ENCODE measurements at places on chromosomes 2 and 18.

DNA sequence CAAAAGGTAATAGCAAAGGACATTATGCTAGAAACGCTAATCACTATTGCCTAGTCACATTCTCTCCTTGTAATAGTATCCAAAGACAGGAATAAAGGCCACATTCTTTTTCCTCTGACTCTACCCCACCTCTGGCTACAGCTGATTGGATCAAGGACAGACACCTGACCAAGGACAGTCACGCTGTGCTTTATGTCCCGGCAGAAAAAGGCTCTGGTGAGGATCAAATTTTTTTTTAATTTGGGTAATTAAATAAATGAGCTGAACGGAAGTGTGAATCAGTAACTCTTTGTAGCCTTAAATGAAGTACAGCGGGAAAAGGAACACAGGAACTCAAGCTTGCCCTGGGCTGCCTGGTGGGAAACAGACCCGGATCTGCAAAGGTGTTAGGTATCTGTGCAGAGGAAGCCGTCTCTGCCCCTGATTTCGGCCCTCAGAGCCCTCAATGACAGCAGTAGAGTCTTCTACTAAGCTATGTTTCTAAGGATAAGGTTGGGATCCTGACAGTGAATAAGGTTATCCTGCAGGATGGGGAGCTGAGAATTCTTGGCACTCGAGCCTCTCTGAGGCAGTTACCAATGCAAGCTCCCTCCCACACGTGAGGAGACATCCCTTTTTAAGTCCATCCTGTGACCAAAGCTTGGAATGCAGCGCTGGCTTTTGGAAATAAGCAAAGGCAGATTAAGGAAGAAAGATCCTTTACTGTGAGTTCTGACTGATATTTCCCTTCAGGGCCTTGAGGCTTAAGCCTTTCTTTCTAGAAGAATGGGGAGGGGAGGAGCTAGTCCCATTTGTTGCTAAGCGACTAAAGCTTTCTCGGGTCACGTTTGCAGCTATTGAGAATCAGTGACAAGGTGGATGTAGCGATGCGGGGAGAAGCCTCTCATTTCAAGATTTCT, 37.8 kb upstream of the IKZF2 start:
- DNase-seq, result no peak

- DNase-seq, result no peak
These were observed 203.4 kb downstream of the CTNNA2 start for GRCh38 chr2:79716266-79716665.

- DNase-seq, result no peak
These were observed 298.1 kb downstream of the TGIF1 start for GRCh38 chr18:3748086-3748485.

DNA sequence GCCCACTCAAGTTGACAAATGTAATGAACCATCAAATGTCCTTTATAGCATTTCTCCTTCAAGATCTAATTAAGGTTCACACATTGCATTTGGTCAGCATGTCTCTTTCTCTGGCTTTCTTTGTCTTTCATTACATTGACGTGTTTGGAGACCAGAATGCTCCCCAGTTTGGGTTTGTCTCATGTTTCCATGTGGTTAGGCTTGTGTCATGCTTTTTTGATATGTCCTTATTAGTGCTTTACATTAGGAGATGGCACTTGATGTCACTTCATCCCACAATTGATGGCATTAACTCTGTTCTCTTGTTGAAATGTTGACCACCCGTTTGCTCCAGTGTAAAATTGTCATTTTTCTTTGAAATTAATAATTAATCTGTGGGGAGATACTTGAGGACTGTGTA, 165.8 kb downstream of the AKAIN1 start:
- DNase-seq, result no peak

DNA sequence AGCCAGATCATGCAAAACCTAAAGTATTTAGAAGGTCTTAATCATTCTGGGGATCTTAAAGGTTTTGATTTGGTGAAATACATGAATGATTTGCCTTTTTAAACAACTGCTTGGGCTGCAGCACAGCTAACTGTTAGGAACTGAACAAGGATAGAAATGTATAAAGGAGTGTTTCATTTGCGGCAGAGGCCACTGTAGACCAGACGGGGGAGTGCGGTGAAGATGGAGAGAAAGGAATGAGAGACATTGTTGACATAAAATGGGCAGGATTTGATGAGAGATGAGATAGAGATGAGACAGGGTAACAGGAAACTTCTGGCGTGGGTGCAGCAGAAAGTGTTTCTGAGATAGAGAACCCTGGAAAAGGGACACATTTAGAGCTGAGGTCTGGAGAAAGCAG, 308.1 kb downstream of the TMX3 start:
- DNase-seq, result no peak

GRCh38 chr18:79870301-79871025, 72.7 kb downstream of the KCNG2 start:
- DNase-seq, result no peak

DNA sequence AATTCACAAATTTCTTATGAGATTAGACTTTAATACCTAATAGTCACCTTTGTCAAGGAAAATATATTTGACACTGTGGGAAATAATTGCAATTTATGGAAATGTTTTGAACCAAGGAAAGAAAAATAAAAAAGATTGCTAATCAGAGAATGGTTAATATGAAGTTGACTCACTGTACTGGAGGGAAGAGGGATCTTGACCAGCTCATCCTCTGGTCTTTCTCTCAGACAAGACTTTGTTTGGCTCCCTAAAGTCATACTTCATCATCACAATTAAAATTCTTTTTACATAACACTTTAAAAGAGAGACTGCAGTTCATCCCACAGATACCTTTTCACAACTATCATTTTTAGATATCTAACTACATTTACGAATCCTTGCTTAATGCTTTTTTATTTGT, 538.5 kb upstream of the ZEB2 start:
- no peak for DNase-seq

GRCh38 chr18:23635283-23636070, 27.2 kb downstream of the ANKRD29 start:
- DNase-seq, result no peak

GRCh38 chr2:240139666-240140393, 628 bp downstream of the OTOS start:
- no peak for DNase-seq

GRCh38 chr2:37688771-37689468, 17.5 kb upstream of the CDC42EP3 start:
- no peak for DNase-seq

DNA sequence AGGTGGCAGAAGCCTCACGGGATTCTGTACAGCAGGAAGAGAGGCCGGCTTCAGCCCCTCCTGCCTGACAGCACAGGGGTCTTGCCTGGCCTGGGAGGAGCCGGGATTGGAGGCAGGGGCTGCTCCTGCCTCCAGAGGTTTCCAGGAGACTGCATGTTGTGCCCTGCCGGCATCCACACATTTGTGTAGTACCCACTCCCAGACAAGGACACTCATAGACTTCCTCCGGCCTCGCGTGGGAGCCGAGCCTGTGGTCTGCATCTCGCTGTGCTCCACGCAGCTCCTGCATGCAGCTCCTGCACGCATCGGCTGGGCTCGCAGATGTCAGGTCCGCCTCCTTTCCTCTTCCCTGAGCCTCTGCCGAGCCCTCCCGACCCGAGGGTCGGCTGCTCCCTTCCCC, 34.7 kb downstream of the TPO start:
- DNase-seq, result no peak

DNA sequence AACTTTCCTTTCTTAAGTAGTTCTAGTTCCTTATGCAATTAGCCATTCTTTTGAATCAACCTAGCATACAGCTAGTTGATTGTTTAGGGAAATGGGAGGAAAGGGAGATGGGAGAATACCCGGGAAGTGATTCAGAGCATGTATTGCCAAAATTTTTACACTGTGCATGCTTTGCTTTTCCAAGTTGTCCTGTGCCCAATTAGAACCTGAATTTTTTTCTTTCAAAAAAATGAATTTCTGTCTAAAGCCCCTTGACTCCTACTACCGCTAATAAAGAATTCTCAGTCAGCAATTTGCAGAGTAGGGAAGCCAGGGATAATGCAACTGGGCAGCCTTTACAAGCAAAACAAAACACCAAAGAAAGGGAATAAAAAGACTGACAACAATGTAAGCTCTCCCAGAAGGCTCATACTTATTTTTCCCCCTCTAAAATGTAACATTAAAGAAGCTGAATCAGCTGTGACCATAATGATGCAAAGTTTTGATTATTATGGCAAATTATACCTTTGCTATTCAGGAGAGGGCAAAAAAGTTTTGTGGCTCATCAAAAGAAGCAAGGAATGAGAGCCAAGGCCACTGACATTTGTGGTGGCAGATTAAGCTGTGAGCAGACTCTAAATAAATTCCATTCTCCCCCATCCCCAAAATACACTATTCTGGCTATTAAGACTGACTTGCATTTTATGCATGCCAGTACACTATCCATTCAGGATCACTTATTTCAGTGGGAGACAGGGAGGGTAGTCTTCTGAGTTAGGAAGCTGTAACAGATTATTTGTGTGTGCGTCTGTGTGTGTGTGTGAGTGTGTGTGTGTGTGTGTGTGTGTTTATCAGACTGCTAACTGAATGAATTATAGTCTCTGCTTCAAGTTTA, 174.3 kb downstream of the ERBB4 start:
- no peak for DNase-seq

DNA sequence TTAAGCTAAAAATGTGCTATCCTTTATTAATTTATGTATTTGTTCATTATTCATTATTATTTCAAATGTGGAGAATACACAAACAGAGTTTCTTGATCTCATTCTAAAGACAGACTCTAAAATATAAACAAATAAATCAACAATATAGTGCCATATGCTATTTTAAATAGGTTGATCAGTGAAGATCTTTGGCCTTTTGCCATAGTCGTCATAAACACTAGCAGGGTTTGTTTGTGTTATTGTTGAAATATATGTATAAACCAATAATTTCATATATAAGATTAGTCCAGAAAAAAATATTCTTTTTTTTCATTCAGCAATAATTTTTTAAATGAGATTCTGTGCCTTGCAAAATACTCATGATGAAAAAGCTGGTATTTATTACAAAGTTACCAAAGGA, 62.1 kb upstream of the KYNU start:
- DNase-seq, result no peak

GRCh38 chr2:23620841-23621341, 235.9 kb downstream of the KLHL29 start:
- no peak for DNase-seq

Measured in stimulated activated CD8-positive, alpha-beta memory T cell treated with anti-CD3 and anti-CD28 coated beads, Interleukin-4, amount 100 ng/mL, for 24 hours (primary cell).